ENCODE measurements at places on chromosomes 4 and X.

GRCh38 chr4:156197216-156197615 lies 243.6 kb upstream of the CTSO start:
- no peak for DNase-seq

- DNase-seq = no peak
Measured at GRCh38 chrX:101057093-101057714, 5.3 kb upstream of the TRMT2B start.

DNA sequence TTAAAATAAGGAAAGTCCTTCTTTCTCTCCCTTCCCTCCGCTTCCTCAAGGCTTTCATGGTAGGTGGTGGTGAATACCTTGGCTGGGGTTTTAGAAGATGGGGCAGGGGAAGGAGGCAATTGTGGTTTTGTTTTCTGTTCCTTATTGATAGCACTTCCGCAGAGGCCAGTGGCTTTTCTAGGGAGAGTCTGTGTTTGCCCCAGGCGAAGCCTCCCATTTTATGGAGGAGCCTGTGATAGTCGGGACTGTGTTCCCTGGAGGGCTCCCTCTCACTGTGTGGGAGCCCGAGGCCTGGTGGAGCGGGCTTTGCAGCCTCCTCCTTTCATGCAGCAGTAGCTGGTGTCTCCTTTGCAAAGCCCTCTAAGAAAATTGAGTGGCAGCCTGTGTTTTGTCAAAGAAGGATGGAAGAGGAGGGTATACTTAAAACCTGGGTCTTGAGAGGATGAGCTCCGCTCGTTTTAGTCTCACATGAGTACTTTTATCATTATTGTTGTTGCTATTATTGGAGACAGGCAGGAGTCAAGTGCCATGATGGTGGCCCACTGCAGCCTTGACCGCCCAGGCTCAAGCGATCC lies 29.8 kb upstream of the STOX2 start:
- DNase-seq = no peak

- no peak for DNase-seq
Measured at GRCh38 chrX:28379103-28379502, 208.1 kb upstream of the IL1RAPL1 start.

- no peak for DNase-seq
Measured at GRCh38 chr4:128459547-128459946, 171.9 kb upstream of the PGRMC2 start.

- DNase-seq = no peak
Measured at GRCh38 chr4:14023036-14023435, 395.5 kb upstream of the BOD1L1 start.

DNA sequence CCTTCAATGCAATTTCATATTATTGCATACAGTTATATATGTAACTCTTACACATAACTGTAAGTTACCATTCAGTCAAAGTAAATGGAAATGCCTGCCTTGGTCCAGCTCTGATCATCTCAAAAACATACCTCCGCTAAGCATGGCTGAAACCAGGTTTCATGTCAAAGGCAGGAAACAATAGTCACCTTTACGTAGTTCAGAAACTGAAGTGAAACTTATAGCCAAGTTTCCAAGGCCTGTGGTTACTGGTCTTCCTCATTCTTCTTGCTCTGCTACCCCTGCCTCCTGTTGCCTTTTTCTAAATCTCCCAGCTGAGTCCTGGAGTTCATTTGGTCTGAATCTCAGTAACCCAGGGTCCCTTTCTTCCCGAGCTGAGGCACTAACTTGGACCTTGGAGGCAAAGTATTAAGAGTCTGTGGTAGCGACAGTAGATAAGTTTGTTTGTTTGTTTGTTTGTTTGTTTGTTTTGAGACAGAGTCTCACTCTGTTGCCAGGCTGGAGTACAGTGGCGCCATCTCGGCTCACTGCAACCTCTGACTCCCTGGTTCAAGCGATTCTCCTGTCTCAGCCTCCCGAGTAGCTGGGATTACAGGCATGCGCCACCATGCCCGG lies 30.8 kb downstream of the DAPP1 start:
- no peak for DNase-seq

GRCh38 chrX:50838820-50839600 lies 25.0 kb upstream of the SHROOM4 start:
- DNase-seq = no peak

- DNase-seq = no peak
Measured at GRCh38 chrX:125205133-125205917, 114.3 kb upstream of the TEX13C start.

- no peak for DNase-seq
Measured at GRCh38 chr4:123833171-123833643, 436.6 kb downstream of the SPRY1 start.

- no peak for DNase-seq
Measured at GRCh38 chr4:153223427-153223801, 19.2 kb downstream of the TRIM2 start.

- no peak for DNase-seq
Measured at GRCh38 chr4:149095001-149095400, 652.8 kb upstream of the NR3C2 start.

- DNase-seq = no peak
Measured at GRCh38 chrX:3599802-3600430, 113.5 kb downstream of the PRKX start.

- no peak for DNase-seq
Measured at GRCh38 chr4:94277534-94277933, 65.1 kb downstream of the HPGDS start.

- no peak for DNase-seq
Measured at GRCh38 chrX:39613482-39613995, 484.2 kb downstream of the BCOR start.

DNA sequence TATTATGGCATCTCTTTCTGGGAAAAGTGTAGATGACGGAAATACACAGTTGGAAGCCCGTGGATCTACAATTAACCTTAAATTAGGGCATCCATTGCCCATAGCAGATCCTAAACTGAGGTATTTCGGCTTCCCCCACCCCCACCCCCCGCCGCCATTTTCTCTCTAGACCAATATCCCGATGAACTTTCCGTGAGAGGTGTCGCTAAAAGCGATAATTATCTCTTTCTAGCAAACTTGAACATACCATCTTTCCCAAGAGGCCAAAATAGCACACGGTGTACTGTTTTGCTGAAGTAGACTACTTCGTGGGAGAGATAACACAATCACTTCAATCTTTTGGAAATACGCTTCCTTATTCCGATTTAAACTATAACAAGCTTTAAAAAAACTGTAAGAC lies 554 bp downstream of the KLHL15 start:
- DNase-seq = no peak

GRCh38 chrX:70046978-70047377 lies 2.8 kb downstream of the AWAT2 start:
- no peak for DNase-seq

- no peak for DNase-seq
Measured at GRCh38 chrX:105837232-105837631, 14.9 kb downstream of the NRK start.

- DNase-seq = no peak
Measured at GRCh38 chrX:74179071-74179470, 124.9 kb upstream of the ZCCHC13 start.

DNA sequence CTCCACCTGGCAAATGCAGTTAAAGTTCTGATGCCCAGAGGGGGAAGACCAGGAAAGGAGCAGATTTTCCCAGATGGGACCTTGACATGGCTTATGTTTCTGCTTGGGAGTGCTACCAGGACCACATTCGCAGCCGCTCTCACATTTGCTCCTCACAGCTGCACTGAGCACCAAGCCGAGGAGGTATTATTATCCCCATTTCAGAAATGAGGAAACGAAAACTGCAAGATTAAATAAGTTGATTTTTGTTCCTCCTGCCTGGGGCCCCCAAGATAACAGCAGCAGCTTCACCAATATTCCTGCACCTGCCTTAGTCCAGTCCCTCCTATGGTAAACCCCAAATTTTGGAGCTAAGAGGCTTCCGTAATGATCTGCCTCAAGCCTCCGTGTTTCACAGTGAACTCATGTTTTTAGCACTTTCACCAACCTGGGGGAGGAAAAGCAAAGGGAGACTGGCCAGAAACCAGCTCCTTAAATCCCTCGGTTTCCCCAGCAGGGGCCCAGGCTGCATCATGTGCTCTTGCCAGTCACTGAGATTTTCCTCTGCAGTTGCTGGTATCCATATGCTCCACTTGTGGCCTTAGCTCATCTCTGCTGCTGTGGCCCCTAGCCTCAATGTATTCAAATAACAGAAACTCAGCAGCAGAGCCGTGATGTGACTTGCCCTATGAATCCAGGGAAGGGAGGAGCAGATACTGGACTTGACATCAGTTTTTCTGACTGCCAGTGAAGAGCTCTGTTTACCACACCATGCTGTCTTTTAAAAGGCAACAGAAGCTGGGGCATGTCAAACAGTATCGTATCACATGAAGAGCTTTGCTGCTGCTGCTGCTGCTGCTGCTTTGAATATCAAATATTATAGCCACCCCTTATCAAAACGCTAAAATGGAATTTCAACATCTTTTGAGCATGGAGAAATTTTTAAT lies 95.5 kb upstream of the KLHL13 start:
- DNase-seq = no peak

- no peak for DNase-seq
Measured at GRCh38 chr4:60020389-60020788, 1179.7 kb upstream of the ADGRL3 start.

DNA sequence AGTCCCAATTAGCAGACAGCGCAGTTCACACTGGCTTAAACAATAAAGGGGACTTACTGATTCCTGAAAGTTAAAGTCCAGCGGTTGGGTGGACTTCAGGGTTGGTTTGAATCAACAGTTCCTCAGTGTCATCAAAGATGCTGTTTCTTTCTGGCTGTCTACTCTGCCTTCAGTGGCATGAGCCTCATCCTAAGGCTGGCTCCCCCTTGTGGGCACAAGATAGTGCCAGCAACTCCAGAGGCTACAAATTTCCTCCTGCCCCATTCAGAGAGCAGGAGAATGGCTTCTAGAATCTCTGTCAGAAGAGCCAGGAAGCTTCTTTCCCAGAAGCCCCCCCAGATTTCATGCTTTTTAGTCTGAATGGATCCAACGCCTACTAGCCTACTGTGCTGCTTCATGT lies 82.4 kb upstream of the MTM1 start:
- peak; percentile 7 for DNase-seq

- no peak for DNase-seq
Measured at GRCh38 chrX:103681443-103681842, 5.1 kb downstream of the MORF4L2 start.

DNA sequence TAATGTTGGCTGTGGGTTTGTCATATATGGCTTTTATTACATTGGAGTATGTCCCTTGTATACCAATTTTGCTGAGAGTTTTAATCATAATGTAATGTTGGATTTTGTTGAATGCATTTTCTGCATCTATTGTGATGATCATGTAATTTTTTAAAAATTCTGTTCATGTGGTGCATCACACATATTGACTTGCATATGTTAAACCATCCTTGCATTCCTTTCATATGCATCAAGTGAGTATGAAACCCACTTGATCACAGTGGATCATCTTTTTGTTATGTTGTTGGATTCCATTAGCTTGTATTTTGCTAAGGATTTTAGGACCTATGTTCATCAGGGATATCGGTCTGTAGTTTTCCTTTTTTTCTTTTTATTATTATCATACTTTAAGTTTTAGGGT lies 12.1 kb downstream of the HEPH start:
- DNase-seq = no peak

GRCh38 chr4:157702831-157703230 lies 470.0 kb downstream of the GASK1B start:
- DNase-seq = no peak

DNA sequence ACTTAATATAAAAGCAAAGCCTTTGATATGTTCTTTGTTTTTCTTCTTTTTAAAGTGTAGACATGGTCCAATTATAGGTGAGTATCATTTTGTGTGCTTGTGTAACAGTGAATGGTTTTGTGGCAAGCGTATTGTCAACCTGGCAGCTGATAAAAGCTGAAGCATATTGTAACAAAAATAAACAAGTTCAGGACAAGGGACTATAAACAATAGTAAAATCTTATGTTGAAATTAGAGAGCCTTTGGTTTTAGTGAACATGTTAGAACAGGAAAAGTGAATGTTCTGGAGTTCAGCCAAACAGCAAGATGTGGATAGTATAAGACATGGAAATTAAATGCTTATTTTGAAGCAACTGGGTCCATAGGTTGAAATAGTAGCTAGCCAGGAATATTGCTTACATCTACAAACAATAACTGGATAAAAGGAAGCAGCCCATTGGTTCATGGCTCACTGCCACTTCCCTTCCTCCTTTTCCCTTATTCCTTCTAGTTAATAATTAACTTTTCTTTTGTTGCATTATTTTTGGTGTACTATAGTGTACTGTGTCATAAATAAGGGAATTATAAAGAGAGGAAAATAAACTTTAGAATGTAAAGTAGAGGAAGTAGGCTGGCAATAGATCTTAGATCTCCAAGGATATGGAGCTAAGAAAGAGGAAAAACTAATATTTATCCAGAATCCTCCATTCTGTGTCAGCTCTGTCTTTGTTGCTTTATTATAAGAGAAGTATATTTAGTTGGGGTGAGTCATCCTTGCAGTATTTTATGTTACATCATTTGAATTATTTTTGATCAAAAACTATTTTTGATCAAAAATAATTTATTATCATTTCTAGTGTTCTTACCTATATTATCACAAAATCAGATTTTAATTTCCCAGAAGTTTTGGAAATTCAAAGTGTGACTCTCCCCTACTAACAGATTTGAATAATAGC lies 65.6 kb downstream of the MRPL1 start:
- no peak for DNase-seq

DNA sequence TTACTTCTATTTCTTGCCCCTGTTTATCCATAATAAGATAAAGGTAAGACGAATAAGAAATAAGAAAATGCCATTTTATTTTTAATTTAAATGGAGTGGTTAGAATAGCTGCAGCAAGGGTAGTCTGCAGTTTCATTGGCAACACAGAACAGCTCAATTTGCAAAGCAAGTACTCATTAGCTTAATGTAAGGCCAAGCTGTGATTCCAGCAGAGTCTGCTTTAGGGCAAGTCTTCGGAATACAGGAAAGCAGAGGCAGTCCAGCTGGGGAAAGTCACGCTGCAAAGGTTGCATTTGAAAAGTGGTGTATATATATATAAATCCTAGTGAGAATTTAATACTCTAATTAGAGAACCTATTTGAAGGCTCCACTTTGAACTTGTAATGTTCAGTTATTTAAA lies 59.0 kb downstream of the ANXA10 start:
- no peak for DNase-seq

DNA sequence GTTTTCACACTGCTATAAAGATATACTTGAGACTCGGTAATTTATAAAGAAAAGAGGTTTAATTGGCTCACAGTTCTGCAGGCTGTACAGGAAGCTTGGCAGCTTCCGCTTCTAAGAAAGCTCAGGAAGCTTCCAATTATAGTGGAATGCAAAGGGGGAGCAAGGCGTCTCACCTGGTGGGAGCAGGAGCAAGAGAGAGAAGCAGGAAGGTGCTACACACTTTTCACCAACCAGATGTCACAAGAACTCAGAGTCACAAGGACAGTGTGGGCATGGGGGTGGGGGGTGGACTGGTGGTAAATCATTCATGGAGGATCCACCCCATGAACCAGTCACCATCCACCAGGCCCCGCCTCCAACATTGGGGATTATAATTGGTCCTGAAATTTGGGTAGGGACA lies 22.8 kb downstream of the HMGB2 start:
- no peak for DNase-seq

GRCh38 chr4:102139132-102139573 lies 206.1 kb downstream of the SLC39A8 start:
- no peak for DNase-seq

Measured in activated gamma-delta T cell treated with anti-CD3 and anti-CD28 coated beads, Interleukin-2, amount 50 U/mL, for 16 hours (primary cell).